A375 (cell line): ENCODE measurements at places on chromosomes 6 and 20. TPM values are rescaled to one million over a fixed set of nuclear protein-coding genes. Genes with fewer than 3 reads are reported as not detected.

OLIG3 gene
- not detected in 2 replicates for total RNA-seq

MEP1A gene
- total RNA-seq, result not detected in 2 replicates

ACTL10 gene
- 9.3 and 9.6 TPM in 2 replicates for total RNA-seq

WFDC10B gene
- not detected in 2 replicates for total RNA-seq

TCF15 gene
- 1.1 and 1.5 TPM in 2 replicates for total RNA-seq

FBXO30 gene
- 3.3 and 3.8 TPM in 2 replicates for total RNA-seq

PRDM13 gene
- total RNA-seq, result 0.45 and 1.4 TPM in 2 replicates

KIAA1755 gene
- 4.4 and 7.7 TPM in 2 replicates for total RNA-seq

ERGIC3 gene
- 269 and 273 TPM in 2 replicates for total RNA-seq

IMPG1 gene
- total RNA-seq, result not detected in 2 replicates

CYP24A1 gene
- total RNA-seq, result 0.08 TPM in 1 of 2 replicates, not detected in the other

ENPP4 gene
- total RNA-seq, result 0.93 and 1.0 TPM in 2 replicates

SCUBE3 gene
- total RNA-seq, result 0.82 and 1.0 TPM in 2 replicates

TMEM244 gene
- total RNA-seq, result 0.75 TPM in 1 of 2 replicates, not detected in the other

FLRT3 gene
- 15.0 and 17.4 TPM in 2 replicates for total RNA-seq

NKX2-2 gene
- 0.41 and 1.8 TPM in 2 replicates for total RNA-seq

MYT1 gene
- total RNA-seq, result 0.80 and 1.1 TPM in 2 replicates

PGBD1 gene
- 2.0 and 3.2 TPM in 2 replicates for total RNA-seq

ADGRF5 gene
- total RNA-seq, result 0.05 TPM in 1 of 2 replicates, not detected in the other

NKX2-4 gene
- total RNA-seq, result 4.1 and 5.5 TPM in 2 replicates

LGSN gene
- not detected in 2 replicates for total RNA-seq

OR2B6 gene
- not detected in 2 replicates for total RNA-seq

SLC35F1 gene
- 2.9 and 3.9 TPM in 2 replicates for total RNA-seq

CST1 gene
- not detected in 2 replicates for total RNA-seq

ENPP5 gene
- not detected in 2 replicates for total RNA-seq

FOXF2 gene
- 3.1 and 3.8 TPM in 2 replicates for total RNA-seq

B3GAT2 gene
- total RNA-seq, result 0.03 TPM in 1 of 2 replicates, not detected in the other

TRIM31 gene
- not detected in 2 replicates for total RNA-seq

MAPK13 gene
- total RNA-seq, result 0.60 and 1.2 TPM in 2 replicates

OXT gene
- total RNA-seq, result not detected in 2 replicates

TGM2 gene
- 168 and 183 TPM in 2 replicates for total RNA-seq

PTK6 gene
- total RNA-seq, result 0.24 TPM in 1 of 2 replicates, not detected in the other

BTN1A1 gene
- total RNA-seq, result not detected in 2 replicates

PLA2G7 gene
- total RNA-seq, result 1.7 and 2.5 TPM in 2 replicates

FAXC gene
- total RNA-seq, result 2.8 and 5.2 TPM in 2 replicates

RFX6 gene
- not detected in 2 replicates for total RNA-seq

FKBP1C gene
- 0.11 TPM in 2 replicates for total RNA-seq

PEX7 gene
- 6.9 and 7.4 TPM in 2 replicates for total RNA-seq

RIPPLY2 gene
- total RNA-seq, result 0.11 TPM in 1 of 2 replicates, not detected in the other

WFDC5 gene
- total RNA-seq, result not detected in 2 replicates

XKR7 gene
- total RNA-seq, result not detected in 2 replicates

FAM162B gene
- total RNA-seq, result not detected in 2 replicates

PRR18 gene
- total RNA-seq, result not detected in 2 replicates

PLCB1 gene
- total RNA-seq, result 10.2 and 11.2 TPM in 2 replicates

PROKR2 gene
- not detected in 2 replicates for total RNA-seq

FAM83C gene
- 0.11 TPM in 1 of 2 replicates, not detected in the other for total RNA-seq

RCAN2 gene
- 0.05 and 0.34 TPM in 2 replicates for total RNA-seq

ESR1 gene
- total RNA-seq, result not detected in 2 replicates

SLC24A3 gene
- 2.0 TPM in 2 replicates for total RNA-seq

FAM217A gene
- not detected in 2 replicates for total RNA-seq

GTF3C6 gene
- 73.9 and 77.7 TPM in 2 replicates for total RNA-seq

LAMP5 gene
- total RNA-seq, result not detected in 2 replicates

FOXS1 gene
- not detected in 2 replicates for total RNA-seq

GGTLC1 gene
- not detected in 2 replicates for total RNA-seq

PRKN gene
- total RNA-seq, result 1.8 and 5.1 TPM in 2 replicates

RHAG gene
- total RNA-seq, result not detected in 2 replicates

RIMS1 gene
- 0.94 and 1.5 TPM in 2 replicates for total RNA-seq

CALHM5 gene
- total RNA-seq, result 0.19 and 0.29 TPM in 2 replicates

SS18L1 gene
- total RNA-seq, result 14.5 and 23.7 TPM in 2 replicates
